ENCODE measurements at places on chromosomes 3 and 15.
A peak's percentile ranks its signal among the peaks of the same experiment; 100 is the strongest.

DNA sequence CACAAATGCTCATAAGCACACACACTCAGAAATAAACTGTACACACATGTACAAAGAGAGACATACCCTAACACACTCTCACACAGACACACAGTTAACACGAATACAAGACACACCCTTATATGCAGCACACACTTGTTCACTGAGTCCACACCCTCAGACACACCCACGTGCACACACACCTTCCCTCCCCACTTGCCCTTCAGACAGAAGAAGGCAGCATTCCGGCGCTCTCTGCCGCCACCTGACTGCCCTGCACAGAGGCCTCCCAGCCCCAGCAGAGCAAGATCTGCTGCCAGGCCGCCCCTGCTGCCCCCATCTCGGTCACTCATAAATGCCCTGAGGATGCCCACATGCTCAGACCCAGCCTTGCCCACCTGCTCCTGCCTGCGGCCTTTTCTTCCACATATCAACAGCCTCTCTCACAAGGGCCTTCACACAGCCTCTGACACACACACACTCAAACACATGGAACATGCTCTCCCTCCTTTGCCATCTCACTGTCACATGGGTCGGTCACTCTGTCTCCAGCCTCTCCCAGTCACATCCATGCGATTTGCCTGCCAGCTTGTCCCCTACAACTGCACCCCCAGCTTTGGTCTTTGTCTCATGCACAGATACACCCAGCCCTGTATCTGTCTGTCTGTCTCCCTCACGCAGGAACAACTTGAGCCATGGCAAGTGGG lies 71.1 kb downstream of the EPHB3 start:
- DNase-seq, result peak; percentile 51

GRCh38 chr15:89814112-89814742 lies 425 bp downstream of the ANPEP start:
- DNase-seq, result no peak

GRCh38 chr15:56240390-56240789 lies 3.3 kb downstream of the RFX7 start:
- DNase-seq, result no peak

- DNase-seq, result no peak
Measured at GRCh38 chr3:29484633-29485032, 203.8 kb downstream of the RBMS3 start.

DNA sequence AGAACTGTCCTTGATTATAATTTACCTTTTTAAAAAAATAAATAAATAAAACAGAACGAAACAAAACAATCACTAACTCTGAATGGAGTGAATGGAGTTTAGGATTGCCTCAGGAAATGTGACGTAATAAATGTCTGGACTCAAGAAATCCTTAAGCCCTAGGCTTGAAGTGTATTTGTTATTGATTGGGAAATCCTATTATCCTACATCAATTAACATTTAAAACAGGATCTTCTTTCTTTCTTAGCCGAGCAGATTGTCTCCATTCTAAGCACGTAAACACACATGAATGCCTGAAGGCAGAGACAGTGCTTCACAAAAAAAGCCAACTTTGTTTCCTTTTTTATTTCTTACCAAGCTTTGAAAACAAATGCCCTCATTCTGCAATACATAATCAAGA lies 33.4 kb downstream of the KAT2B start:
- no peak for DNase-seq

DNA sequence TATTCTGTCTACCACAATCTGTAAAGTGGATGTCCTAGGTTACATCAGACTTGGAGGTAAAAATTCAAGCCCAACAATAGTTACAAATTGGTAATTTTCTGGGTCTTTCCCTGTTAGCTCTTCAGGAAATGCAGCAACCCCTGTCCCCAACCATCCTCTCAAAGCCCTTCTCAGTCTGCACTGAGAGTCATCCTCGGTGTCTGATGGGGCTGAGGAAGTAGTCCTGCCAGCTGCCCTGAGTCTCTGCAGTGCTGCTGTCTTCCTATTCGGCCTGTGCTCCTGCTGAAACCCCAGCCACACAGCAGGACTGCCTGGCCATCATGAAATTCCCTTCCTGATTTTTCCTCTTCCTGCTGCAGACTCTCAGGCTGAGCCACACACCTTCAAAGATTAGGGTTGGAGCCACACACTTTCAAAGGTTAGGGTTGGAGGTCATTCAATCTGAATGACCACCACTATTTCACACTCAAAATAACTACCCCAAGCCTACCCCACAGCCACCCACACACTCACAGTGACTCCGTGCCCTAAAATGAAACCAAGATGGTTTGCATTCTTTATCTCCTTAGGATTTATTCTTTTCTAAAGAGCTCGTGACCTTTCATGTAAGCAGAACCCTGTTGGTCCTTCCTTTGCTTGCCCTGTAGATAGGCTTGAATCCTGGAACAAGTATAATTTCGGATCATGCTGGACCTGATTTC lies 17.6 kb downstream of the TRIM42 start:
- no peak for DNase-seq

GRCh38 chr3:129195731-129196256 lies 12.1 kb upstream of the CNBP start:
- peak; percentile 84 for DNase-seq

GRCh38 chr3:11517601-11518000 lies 126.1 kb downstream of the VGLL4 start:
- DNase-seq, result no peak

- DNase-seq, result no peak
Measured at GRCh38 chr3:192408647-192409200, 318.6 kb downstream of the FGF12 start.

DNA sequence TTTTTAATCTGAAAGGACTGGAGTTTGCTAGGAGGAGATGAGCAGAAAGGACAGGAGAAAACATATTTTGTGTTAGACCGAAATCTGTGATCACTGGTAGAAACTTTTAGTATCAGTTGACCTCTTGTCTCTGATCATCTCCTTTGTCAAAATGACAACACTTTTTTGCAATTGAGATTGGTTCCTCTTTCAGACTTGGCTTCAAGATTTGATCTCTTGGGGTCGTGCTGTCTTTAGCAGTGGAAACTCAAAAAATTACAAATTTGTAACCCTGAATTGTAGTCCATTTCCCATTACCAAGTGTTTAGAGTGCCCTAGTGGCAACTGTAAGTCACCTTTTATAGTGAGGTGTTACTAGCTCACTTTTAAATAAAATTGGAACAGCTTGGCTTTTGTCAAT lies 107.4 kb downstream of the KLHL25 start:
- no peak for DNase-seq

GRCh38 chr3:40292637-40293349 lies 16.7 kb upstream of the EIF1B start:
- DNase-seq, result no peak

- DNase-seq, result peak; percentile 51
Measured at GRCh38 chr3:26984416-26985390, 362.1 kb downstream of the LRRC3B start.

- no peak for DNase-seq
Measured at GRCh38 chr15:41512940-41513505, 604 bp downstream of the LTK start.

DNA sequence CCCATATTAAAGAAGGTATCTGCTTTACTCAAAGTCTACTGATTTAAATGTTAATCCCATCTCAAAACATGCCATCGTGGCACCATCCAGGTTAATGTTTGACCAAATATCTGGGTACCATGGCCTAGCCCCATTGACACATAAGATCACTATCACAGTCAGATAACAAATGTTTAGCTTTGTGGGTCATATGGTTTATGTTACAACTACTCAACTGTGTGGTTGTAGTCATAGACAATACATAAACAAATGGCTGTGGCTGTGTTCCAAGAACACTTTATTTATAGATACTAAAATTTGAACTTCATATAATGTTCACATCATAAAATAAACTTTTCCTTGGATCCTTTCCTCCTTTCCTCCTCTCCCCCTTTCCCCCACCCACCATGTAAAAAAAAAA lies 9.8 kb upstream of the SNRPN start:
- DNase-seq, result peak; percentile 48

DNA sequence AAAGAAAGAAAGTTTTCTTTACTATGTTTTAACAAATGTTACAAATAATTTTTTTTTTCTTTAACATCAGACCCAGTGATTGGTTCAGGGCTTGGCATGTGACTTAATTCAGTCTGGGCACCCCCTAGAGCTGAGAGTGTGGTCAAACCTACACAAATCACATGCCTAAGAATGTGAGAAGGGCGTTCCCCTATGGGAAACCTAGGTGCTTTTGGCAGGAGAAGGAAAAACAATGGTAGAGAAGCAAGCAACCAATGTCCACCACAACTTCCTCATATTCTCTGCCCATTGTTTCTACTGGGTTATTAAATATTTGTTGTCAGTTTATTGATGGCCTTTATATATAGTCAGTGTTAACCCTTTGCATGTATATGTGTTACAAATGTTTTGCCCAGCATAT lies 21.4 kb upstream of the PIAS1 start:
- DNase-seq, result no peak

- DNase-seq, result no peak
Measured at GRCh38 chr3:4831580-4831950, 147.7 kb upstream of the BHLHE40 start.

DNA sequence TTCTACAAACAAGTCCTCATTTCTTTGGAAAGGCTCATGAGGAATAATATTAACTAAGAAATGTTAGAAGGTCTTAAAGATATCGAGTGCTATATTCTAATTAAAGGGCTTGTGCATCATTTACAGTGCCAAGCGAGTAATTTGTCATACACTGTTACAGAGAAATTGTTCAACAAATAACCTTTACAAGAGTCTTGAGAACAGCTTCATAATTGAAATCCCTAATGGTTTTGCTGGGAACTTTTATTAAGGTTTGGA lies 209.5 kb downstream of the MECOM start:
- DNase-seq, result no peak

- no peak for DNase-seq
Measured at GRCh38 chr15:29090617-29091466, 178.8 kb downstream of the NSMCE3 start.

GRCh38 chr15:40743921-40744814 lies 10.9 kb downstream of the RMDN3 start:
- no peak for DNase-seq

GRCh38 chr3:29481969-29482767 lies 201.3 kb downstream of the RBMS3 start:
- no peak for DNase-seq

DNA sequence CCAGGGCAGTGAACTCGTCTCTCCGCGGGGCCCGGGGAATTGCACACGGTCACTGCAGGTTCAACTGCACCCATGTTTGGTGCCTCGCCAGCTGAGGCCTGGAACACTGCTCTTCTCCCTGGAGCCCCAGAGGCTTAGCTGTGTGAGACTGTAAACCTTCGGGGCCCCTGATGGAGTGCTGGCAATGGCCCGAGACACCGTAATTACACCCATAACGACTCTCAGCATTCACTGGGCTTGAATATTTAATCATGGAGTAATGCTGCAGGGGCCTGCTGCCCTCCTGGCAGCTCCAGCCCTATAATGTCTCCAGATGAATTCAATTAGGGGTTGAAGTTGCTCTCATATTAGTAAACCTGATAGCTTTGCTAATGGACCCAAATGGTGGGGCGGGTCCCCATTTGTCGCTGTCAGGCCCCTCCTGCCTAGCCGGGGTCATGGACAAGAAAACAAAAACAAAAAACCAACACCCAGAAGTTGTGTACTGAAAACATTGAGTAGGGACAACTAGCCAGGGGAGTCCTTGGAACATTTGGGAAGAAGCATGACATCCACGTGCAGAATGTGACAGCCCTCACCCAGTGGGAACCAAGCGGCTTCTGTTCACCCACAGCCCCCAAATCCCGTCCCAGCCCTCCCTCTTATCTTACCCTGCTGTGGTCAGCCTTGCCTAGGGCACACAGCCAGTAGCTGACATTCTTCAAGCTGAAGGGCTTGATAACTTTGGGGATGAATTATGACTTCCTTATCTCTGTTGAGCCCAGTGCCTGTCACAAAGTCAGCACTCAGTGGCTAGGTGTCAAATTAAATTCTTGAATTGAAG lies 74.3 kb upstream of the SCN5A start:
- DNase-seq, result peak; percentile 3

GRCh38 chr3:129605203-129605921 lies 1.1 kb downstream of the PLXND1 start:
- DNase-seq, result peak; percentile 76

- DNase-seq, result peak; percentile 17
Measured at GRCh38 chr15:62360332-62361097, 195.4 kb upstream of the C2CD4B start.

- DNase-seq, result no peak
Measured at GRCh38 chr15:37773111-37773860, 161.2 kb upstream of the TMCO5A start.

DNA sequence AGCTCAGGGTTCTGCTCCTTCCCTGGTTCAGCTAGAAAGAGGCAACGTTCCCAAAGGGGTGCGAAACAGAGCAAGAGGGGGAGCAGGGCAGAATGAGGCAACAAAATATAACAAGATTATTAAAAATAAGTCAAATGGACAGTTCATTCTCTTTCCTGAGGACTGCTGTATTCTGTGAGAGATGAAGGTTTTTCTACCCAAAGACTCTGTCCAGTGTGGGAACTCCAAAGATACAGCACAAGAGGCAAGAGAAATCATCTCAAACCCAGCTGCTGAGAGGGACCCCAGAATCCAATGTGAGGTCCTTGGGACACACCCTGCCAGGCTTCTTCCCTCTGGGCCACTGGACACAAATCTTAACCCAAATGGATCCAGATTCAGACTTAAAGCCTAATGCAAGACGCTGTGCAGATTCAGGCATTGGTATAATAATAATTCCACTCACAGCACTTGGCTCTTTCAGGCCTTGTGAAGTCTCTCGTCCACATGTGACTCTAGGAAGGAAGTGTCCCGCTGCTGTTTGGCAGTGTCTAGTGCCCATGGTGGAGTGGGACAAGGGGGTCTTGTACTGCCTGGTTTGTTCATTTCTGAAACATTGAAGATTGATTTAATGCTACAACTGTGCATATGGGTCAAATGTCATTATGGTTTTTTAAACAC lies 14.5 kb upstream of the ARHGAP31 start:
- no peak for DNase-seq

- DNase-seq, result no peak
Measured at GRCh38 chr15:39344662-39345141, 236.2 kb upstream of the THBS1 start.

- DNase-seq, result no peak
Measured at GRCh38 chr3:138717348-138717747, 108.8 kb downstream of the FAIM start.

DNA sequence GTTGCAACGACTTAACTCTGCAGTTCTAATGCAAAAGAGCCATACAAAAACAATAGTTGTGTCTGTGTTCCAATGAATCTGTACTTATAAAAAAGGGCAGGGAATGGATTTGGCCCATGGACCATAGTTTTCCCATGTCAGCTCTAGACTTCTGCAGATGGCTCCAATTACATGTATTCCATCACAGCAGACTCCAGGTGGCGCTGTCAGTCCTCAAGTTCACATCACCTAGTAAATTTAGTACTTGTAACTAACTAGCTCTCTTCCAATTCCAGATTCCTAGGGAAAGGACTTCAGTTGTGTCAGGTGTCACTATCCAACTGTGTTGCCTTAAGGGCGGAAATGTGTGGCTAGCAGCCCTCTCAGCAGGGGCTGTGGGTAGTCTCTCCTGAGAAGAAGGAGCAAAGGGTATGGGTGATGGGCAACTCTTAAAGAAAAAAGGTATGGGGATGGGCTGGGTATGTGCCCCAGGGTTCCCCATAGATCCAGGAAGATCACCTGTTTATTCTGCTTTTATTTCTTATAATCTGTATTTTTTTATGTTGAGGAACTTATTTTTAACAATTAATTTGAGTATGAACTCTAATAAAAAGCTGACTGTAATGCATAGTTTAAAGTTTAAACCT lies 36.2 kb downstream of the BBS4 start:
- peak; percentile 83 for DNase-seq
